Endothelial cell of umbilical vein (primary cell): ENCODE measurements at places on chromosomes 3 and 15. TPM values are rescaled to one million over a fixed set of nuclear protein-coding genes. Genes with fewer than 3 reads are reported as not detected.

The ACOX2 gene
- total RNA-seq, result 1.5 and 2.1 TPM in 2 replicates

The SNX22 gene
- 0.14 and 0.73 TPM in 2 replicates for total RNA-seq

The SNAPC5 gene
- total RNA-seq, result 13.6 and 17.4 TPM in 2 replicates

The MB21D2 gene
- 7.2 and 7.4 TPM in 2 replicates for total RNA-seq

GRCh38 chr15:35605764-35606449, 59.9 kb upstream of the DPH6 start:
- DNase-seq, result no peak

DNA sequence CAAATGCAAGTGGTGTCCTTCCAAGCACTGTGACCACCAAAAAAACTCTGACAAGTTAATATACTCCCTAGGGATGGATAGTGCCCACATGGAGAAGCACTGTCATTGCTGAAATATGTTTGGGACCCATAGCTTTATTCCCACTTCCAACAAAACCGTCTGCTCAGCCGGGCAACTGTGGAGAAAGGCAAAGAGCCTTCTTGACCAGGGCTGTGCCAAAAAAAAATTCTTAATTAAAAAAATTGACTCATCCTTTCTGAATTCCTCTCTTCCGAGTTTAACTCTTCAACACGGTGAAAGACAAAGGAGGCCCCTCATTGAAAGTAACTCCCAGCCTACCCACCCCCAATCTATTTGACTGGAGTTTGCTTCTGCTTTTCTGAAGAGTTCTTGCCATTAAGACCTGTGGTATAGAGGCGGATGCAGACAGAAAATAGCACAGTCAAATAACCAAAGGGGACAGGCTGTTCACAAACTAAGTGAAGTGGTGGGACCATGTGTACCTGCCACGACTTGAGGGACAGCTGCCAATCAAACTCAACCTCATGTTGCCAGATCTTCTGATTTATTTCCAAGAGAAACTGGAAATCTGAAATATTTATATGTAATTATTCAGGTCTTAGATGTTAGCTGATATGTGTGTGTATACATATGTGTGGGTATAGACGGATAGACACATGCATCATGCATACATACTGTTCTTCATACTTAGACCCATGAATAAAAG, 135.4 kb upstream of the PFN2 start:
- no peak for DNase-seq

DNA sequence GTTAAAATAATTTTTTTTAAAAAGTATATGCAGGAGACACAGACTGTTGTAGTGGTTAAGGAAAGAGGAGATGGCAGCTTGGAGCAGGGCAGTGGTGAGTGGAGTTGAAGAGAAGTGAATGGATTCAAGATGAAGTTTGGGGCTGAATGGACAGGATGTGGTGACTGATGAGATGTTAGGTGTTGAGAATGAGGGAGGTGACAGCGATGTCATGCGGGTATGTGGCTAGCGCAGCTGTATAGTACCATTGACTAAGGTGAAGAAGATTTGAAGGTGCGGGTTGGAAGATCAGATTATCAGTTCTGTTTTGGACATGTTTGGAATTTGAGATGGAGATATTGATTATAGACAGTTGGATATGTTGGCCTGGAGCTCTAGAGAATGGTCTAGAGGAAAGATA, 20.1 kb downstream of the FBXO22 start:
- DNase-seq, result no peak

DNA sequence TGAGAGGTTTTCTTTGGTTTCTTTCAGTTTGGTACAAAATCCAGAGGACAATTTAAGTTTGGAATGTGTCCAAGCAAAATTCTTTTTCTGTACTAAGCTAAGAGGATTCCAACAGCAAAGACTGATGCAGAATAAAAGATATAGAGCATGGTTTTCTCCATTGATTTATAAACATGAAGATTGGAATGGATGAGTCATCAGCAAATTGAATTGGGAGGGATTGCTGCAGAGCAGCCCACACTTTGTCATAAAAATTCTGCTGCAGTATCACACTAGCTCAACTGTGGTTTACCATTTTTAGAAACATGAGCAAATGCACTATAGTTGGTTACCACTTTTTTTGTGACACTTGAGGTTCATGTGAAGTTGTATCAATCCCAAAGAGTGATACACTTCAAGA, 16.1 kb upstream of the LARP6 start:
- peak; percentile 31 for DNase-seq

DNA sequence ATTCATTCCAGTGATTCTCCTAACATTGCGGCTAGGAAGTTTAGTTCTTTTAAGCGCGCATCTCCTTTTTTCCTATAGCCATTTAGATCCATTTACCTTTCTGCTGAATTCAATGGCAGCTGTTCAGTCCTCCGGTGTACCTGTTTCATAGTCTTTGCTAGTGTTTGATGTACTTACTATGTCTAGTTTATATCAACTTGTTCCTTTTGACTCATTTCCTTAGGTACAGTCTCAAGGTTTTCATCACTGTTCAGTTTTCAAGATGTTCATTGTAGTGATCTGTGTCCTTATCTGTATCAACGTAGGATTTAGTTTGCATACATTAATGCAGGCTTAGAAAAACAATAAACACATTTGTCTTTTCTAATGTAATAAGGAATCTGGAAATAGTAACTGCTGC, 59.0 kb upstream of the MBNL1 start:
- DNase-seq, result no peak

GRCh38 chr15:57041416-57041815, 123.0 kb downstream of the TCF12 start:
- peak; percentile 29 for DNase-seq

DNA sequence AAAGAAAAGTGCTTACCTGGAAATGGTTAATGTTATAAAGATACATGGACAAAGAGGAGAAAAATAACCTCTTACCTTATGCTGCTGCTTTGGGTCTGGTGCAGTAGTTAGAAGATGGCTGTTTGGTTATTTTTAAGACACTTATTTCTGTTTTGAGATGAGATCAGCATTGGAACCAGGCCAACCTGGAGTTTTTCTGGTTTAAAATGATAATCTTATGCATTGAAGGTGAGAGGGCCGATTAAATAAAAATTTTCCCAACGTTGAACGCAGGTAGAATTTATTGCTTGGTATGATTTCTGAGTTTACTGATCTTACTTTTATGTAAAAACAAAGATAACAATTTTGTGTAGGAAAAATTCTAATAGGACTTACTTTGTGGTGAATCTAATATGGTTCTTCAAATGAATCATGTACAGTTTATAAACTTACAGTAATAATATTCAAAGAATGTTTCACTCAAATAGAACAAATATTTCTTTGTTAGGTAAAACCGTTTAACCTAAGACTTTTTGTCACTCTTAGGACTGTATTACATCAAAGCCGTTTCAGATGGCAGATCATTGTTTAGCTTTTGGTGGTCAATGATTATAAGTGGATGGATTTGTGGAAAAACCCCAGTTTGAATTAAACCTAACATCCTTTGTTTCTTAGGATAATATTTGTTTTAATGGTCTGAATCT, 14.9 kb downstream of the UBE2E2 start:
- peak; percentile 7 for DNase-seq

DNA sequence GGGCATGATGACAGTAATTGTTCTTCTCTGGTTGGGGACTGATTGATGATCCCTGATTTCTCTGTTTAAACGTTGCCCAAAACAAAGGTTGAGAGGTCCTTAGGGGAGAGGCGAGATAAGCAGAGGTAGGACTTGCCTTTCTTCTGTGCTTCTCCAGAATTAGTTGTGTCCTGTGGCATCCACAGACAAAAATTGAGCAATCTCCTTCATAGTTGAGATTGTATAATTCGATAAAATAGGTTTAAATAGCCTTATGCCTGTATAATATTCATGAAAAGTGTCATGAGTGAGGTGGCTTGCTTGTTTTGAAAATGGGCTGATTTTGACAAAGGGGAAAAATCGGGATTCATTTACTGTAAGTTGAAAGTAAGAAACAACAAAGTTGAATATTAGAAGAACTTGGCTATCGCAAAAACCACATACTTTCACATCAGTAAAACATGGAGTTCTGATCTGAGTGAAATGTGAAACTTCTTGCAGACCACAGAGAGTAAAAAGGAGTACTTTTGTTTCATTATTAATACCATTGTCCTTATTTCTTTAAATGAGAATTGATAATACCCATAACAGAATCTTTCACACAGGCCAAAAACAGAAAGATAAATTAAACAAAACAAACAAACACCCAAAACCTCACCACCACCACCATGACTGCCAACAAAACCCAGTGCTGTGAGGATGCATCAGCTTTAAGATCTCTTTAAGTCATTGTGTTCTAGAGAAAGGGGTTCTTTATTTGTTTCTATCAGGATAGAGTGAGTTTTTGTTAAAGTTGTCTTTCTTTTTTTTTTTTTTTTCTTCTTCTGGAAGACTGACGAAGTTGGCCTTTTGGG, 155.7 kb downstream of the LPP start:
- DNase-seq, result no peak
